ENCODE measurements at places on chromosomes 5 and 9.

DNA sequence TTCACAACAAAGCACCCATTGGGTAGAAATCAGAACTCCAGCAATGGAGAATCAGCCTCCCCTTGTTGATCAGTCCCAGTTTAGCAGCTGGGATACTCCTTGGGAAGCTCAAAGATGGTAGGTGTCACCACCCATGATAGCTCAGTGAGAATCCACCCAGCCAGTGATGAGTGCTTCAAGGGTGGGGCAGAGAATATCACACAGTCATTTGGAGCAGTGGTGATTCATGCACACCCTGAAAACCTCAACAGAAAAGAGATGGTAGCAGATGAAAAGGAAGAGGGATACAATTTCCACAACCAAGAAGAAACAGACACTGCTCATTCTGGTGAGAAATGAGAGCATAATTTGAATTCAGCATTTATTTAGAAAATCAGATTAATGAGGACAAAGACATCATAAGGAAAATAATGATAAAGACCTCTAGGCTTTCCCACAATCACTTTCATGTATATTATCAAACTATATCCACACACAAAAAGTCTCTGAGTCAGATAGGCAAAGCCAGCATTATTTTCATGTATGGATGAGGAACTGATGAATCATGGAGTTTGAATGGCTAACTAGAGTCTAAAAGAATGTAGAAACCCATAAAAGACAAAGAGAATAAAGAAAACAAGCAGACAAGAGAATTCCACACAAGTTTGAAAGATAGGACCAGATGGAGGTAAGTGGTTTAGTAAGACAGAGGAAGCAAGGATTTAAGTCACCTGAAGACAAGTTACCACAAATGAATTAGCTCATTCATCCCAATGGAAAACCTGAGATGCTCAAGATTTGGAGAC lies 82.9 kb downstream of the FEM1C start:
- no peak for DNase-seq

DNA sequence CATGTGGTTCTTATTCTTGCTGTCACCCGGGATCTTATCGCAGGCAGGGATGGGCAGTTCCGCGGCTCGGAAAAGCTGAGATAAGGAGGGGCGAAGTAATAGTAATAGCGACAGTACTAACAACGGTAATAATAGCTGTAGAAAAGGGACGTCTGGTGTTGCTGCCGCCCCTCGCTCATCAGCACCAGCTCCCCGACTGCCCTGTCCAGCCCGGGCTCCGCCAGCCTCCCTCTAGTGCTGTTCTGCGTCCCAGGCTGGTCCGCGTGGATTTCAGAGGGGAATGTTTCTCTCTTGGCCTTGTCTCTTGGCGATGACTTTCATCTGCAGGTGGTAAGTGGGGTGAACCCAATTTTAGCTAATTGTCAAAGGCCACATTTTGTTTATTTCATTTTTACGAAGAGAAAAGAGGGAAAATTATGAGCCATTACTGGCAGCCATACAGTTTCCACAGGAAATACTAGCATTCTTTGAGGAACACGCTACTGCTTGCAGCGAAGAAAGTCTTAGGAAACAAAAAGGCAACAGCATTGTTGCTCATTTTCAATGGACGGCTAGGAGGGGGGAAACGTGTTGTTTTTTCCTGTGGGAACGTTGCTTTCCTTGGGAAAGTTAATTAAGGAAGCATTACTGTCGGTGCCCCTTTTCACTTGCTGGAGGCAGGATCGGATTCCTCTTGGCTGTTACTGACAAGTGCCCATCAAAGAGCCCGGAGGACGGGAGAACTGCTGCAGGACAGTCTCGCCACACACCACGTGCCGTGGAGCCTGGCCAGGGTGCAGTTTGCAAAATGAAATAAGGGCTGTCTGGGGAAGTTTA lies 762 bp downstream of the SNCAIP start:
- no peak for DNase-seq

DNA sequence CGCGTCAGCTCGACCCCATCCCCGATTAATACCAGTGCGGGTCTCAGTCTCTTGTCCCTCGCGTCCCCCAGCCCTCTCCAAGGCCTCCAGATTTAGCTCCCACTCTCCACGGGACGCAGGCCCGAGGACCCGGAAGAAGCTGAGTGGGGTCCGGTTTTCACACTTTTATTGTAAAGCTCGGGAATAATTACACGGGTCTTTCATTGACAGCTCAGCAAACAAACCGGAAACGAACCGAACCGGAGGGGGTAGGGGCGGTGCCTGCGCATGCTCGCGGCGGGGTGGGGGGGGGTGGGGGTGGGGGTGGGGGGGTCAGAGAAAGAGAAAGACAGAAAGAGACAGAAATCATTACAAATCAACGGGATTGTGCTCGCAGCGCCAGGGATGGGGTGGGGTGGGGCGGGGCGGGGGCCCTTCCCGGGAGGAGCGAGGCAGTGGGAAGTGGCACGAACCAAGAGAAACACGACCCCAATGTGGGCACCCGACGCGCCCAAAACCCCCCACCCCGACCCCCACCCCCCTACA lies 27.9 kb downstream of the PCDH1 start:
- DNase-seq, result no peak

- no peak for DNase-seq
These were observed 149.6 kb upstream of the DMRT1 start for GRCh38 chr9:691825-692400.

GRCh38 chr9:33143241-33143661 lies 23.9 kb downstream of the B4GALT1 start:
- DNase-seq, result peak; percentile 70

DNA sequence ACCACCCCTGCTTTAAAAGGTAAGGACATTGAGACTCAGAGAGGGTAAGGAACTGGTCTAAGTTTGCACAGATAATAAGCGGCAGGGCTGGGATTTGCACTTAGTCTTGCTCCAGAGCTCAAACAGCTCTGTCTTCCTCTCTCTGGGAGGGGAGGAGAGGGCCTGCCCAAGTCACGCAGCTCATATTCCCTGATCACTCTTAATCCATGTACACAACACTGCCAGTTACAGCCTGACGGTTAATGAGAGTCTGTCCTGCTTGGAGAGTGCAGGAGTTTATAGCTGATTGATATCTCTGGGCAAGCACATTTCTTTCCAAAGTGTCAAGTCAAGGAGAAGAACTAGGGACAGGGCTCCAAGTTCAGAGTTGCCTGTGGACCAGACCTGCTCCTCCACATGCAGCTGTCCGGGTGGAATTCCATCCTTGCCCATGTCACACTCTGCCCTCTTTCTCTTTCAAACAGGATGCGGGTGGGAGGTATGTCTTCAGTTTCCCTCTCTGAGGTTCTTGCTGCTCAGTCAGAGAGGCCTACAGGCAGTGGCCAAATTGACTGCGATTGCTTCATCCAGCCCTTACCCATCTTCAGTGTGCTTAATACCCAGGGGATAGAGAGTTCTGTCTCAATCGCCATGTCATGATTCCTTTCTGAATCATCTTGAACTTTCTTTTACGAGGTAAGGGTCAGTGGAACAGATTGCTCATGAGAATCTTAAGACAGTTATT lies 54.5 kb downstream of the GALNT12 start:
- peak; percentile 82 for DNase-seq

- no peak for DNase-seq
These were observed 31.9 kb upstream of the FSTL4 start for GRCh38 chr5:133644000-133644865.

GRCh38 chr9:128689820-128690683 lies 1.0 kb downstream of the SET start:
- DNase-seq, result peak; percentile 22

DNA sequence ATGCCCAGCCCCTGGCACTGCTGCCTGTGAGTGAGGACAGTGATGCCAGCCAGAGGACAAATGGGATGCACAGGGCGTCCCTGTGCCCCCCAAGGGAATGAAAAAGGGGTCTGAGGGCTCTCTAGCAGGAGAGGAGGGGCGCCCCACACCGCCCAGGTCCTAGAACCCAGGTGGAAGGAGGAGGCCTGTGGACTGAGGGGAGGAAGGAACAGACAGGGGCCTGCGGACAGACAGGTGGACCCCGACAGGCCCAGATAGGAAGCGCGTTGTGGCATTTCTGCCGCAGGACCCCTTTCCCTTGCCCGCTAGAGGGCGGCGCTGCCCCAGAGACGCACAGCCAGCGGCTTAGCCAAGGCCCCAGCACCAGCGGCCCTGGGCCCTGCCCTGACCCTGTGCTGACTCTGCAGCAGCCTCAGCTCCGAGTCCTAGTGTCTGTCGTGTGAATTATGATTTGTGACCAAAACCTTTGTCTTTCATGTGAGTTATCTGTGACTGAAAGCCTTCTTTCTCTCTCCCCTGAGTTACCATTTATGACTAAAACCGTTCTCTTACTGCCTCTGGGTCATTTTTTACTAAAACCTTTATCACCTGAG lies 30.7 kb downstream of the TRIP13 start:
- peak; percentile 73 for DNase-seq

GRCh38 chr5:17763301-17763700 lies 129.0 kb downstream of the TAF11L14 start:
- no peak for DNase-seq

DNA sequence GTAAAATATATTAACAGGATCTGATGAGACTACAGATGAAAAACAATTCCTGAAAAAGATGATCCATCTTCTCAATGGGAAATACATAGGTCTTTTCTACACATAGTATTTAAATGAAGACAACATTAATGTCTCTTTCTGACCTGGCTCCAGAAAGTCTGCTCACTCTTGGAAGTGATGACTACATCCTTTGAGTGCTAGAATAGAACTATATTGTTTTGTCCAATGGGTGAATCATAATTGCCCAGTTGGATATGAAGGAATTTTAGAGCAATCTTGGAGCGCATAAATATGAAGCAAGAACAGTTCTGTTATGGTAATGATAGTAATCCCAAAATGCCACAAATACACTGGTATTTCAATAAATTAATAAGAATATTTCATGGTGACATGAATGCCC lies 322.1 kb downstream of the DEPDC1B start:
- DNase-seq, result no peak

- no peak for DNase-seq
These were observed 454.1 kb downstream of the EFNA5 start for GRCh38 chr5:107216587-107216986.

- DNase-seq, result no peak
These were observed 25.2 kb upstream of the OLFM1 start for GRCh38 chr9:135062254-135062653.

DNA sequence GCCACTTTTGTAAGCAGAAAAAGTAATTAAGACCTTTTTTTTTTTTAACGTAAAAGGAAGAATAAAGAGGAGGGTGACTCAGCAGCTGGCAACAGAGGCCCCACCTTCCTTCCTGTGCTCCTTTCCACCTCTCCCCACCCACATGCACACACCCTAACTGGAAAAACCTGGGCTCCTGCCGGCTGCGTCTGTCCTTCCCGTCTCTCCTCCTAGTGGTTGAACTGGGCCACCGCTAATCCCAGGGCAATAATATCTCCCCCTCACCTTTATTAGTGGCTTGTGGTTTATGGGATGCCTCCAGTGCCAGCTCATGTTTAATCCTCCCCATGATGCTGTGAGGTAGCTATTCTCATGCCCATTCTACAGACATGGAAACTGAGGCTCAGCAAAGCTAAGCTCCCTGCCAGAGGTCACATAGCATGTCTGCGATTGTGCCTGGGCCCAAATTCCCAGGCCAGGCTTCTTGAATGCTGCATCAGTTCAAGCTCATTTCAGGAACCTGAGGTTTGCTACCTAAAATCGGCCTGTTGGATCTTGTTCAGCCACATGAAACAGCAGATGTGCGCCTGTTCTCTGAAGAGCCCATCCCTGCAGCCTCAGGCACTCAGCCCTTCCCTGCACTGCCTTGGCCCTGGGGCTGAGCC lies 60.9 kb upstream of the IL17B start:
- no peak for DNase-seq

- no peak for DNase-seq
These were observed 118.2 kb downstream of the VCAN start for GRCh38 chr5:83589786-83590185.

GRCh38 chr9:69421908-69422801 lies 97.1 kb downstream of the ENTREP1 start:
- peak; percentile 57 for DNase-seq

DNA sequence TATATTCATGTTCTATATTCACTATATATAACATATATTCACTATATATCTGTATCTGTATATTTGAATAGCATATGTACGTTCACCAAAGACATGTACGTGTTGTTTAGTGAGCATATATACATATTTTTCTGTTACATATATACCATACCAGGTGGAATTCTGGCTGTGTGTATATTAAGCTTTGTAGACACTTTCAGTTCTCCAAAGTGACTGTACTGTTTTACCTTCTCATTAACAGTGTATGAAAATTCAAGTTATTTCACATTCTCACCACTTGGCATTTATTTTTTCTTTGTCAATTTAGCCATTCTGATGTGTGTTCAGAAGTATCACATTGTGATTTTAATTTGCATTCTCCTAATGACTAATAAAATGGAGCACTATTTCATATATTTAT lies 52.2 kb downstream of the DROSHA start:
- no peak for DNase-seq

- peak; percentile 22 for DNase-seq
These were observed 28.2 kb downstream of the MTRR start for GRCh38 chr5:7897014-7897600.

GRCh38 chr9:90099262-90099963 lies 494.6 kb downstream of the GADD45G start:
- DNase-seq, result peak; percentile 57

DNA sequence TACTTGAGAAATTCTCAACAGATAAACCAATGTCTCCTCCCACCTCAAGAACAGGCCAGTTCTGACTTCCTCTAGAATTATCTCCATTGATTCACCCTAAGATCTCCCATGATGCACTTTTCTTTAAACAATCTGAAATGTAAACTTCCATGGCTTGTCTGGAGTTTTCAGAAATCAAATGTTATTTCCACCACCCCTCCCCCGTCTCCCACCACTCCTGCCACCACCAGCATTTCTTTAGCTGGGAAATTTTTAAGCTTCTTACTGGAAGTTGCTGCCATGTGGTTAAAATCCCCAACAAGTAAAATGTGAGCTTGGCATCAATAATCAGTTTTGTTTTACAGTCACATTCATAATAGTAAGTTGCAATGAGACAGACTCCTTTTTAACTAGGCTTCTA lies 32.8 kb upstream of the BASP1 start:
- no peak for DNase-seq

- DNase-seq, result no peak
These were observed at the start of gene OLFML2A for GRCh38 chr9:124776954-124777648. OLFML2A (plus strand) TSS chr9:124777133; CDS start chr9:124777271, 138 bp downstream.

GRCh38 chr5:149274939-149275338 lies 3.3 kb downstream of the AFAP1L1 start:
- no peak for DNase-seq

DNA sequence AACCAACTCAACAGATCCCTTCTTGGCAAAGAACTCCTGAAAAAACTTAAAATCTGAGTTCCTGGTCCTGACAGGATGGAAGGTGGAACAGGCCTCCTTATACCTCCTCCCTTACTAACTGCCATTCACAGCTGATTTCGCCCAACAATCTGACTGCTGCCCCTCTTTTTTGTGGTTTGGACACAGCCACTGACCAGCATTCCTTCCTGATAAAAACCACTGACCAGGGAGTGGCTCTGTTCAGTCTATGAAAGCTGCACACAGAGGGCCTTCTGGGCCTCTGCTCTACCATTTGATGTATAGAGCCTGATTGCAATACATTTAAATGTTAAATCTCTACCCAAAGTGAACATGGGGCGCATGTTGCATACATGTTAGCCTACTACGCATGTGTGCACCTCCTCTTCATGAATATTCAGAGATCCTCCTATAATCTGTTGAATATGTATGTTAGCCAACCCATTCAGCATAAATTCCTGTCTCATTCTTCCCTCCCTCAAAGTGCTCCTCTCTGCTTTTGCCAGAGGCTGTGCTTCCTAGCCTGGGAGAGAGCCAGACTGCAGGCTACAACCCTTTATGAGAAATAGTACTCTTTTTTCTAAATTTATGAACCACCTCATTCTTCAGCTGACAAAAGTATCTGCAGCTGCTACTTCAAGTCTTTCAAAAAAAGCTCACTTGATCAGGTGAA lies 93.7 kb upstream of the MRPS30 start:
- no peak for DNase-seq

Data from inflammatory macrophage (primary cell).